ENCODE measurements at places on chromosomes 4 and X.

DNA sequence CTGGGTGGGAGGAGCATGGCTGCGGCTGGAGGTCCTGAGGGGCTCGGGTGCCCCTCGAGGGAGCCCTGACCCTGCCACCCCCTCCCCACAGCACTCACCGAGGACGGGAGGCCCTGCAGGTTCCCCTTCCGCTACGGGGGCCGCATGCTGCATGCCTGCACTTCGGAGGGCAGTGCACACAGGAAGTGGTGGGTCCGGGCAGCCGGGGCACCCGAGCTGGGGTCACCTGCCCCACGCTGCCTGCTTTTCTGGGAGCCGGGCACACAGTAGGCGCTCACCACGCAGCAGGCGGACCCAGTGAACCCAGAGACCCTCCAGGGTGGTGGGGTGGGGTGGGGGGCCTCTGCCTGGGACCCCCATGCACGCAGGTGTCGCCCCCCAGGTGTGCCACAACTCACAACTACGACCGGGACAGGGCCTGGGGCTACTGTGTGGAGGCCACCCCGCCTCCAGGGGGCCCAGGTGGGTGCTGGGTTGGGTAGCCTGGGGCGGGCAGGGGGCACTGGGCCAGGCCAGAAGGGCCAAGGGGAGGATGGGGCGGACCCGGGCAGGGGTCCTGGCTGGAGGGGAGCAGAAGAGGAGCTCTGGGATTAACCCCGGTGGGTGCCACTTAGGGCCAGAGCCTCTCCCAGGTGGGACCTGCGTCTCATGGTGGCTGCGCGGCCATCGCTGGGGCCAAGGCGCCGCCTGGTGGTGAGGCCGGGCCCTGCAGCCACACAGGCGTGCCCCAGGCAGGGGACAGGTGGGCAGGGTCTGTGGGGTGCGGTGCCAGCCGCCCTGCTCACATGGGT is 1.4 kb downstream of the HGFAC start:
- no peak overlapping the region for H3K27ac ChIP-seq
- no peaks in the 10 kb centered on the region for H3K27me3 ChIP-seq
- no peak for DNase-seq
- H3K36me3 ChIP-seq: peaks cover 72% of the 10 kb centered on the region

DNA sequence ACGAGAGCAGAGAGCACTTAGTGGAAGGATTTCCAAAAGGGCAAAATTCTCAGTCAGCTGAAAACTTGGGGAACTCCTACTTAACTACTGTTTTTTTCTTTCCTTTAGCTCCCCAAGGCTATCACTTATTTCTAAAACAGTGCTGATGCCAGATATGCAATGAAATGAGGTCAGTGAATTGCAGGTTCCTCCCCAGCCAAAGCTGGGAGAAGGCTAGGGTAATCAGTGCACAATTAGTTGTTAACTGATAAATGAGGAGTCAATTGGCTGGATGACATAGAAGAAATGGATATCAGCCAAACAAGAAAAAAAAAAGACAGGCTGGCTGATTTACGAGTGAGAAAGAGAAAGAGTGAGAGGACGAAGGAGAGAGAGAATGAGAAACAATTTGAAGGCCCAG is 195.6 kb downstream of the GPC3 start:
- no peak overlapping the region for H3K4me3 ChIP-seq
- H3K4me1 ChIP-seq: no peaks in the 10 kb centered on the region

GRCh38 chrX:16028576-16028975 is 94.8 kb upstream of the GRPR start:
- no peak overlapping the region for H3K27ac ChIP-seq
- H3K27me3 ChIP-seq: peaks cover 21% of the 10 kb centered on the region
- no peaks in the 10 kb centered on the region for H3K4me1 ChIP-seq
- no peaks in the 10 kb centered on the region for H3K36me3 ChIP-seq
- no peak for DNase-seq

DNA sequence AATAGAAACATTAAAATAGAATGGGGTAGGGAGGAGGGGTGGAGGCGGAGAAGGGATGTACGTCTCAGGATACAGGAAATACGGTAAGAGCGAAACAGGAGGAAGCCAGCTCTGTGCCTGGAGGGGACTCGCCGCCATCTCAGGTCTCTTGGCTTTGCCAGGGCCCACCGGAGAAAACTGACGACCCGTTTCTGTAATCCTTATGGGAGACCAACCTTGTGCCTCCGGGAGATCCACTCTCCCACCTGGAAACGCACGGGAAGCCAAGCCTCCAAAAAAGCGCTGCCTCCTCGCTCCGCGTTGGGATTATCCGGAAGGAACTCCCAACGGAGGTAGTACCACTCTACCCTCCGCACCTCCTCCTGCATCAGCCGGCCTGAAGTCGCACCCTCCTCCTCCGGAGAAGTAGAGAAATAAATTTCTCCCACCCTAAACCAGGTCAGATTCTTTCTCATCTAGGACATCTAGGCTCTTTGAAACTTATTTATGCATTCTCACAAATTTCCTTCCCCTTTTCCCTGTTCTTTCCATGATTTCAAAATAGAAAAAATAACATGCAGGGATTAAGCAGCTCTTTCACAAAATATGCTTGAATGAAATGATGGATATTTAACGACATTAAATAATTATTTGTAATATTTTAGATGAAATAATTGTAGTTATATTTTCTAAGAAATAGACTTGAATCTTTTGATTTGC is at the start of gene NBDY:
TSS of gene NBDY (plus strand) at position 92 of the 699 bp plus-strand sequence. CDS start at position 203, 111 bp downstream.
- no peaks in the 10 kb centered on the region for H3K36me3 ChIP-seq
- peak; percentile 21 for DNase-seq
- H3K27ac ChIP-seq: peak within 1 kb of the TSS; percentile 70
- H3K4me3 ChIP-seq: peak within 1 kb of the TSS; percentile 53
- no peaks in the 10 kb centered on the region for H3K4me1 ChIP-seq

DNA sequence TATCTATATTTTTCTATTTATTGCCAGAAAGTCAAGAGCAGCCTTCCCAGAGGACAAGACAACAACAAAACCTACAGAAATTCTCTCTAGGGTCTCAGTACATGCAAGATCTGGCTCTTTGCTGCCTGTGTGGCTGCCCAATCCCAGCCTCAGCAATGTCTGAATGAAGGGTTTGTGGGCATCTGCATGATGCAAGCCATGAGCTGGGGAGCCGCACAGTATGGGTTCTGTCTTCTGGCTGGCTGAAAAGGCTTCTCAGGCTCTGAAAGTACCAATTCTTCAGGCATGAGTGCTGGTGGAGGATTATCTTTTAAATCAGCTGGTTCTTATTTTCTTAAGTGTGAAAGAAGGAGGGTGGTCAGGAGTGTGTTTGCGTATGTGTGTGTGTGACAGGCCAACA is 104.6 kb downstream of the PDGFRA start:
- H3K4me1 ChIP-seq: peaks cover 12% of the 10 kb centered on the region
- H3K4me3 ChIP-seq: no peak overlapping the region
- no peak overlapping the region for H3K27ac ChIP-seq
- no peaks in the 10 kb centered on the region for H3K36me3 ChIP-seq
- DNase-seq: peak; percentile 37

DNA sequence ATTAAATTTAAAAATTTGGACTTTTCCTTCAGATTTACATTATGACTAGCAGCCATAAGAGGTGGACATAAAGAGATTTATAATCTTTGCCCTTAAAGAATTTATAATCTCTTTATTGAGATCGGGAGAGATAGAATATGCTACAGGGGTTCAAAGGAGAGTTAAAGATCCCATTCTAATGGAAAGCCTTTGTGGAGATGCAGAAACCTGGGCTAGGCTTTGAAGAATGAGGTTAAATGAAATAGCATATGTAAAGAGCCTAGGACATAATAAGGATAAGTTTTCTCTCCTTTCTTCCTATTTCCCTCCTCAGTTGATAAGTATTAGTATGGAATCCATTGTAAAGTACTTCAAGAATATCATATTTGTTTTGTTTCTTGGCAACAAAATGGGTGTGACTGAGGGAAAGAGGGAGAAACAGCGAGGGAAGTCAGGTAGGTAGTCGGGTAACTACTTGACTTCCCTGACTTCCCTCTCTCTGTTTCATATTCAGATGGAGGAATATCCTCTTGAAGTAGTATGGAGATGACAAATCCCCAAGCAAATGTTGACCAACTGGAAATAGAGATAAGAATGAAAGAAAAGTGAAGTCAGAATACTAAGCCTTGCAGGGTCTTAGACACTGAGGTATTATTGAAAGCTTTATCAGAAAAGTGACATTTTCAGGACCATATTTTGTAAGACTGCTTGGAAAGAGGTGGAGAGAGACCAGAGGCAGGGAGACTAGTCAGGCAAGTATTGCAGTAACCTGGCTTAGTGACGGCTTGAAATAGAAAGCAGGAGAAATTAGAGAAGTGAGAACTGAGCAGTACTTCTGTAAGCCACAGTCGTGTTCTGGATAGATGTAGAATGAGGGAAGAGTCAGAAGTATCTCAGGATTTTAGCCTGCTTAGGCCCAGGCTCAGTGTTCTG is 82.9 kb downstream of the PDLIM5 start:
- H3K4me1 ChIP-seq: no peaks in the 10 kb centered on the region
- H3K27ac ChIP-seq: no peak overlapping the region
- no peak for DNase-seq
- H3K27me3 ChIP-seq: no peaks in the 10 kb centered on the region
- H3K4me3 ChIP-seq: no peak overlapping the region

GRCh38 chr4:105709081-105709450 is 482 bp downstream of the GSTCD start:
- H3K27ac ChIP-seq: peak overlapping the region; percentile 94
- peak overlapping the region; percentile 95 for H3K4me3 ChIP-seq
- no peaks in the 10 kb centered on the region for H3K27me3 ChIP-seq
- DNase-seq: no peak
- H3K36me3 ChIP-seq: no peaks in the 10 kb centered on the region

- H3K27ac ChIP-seq: no peak overlapping the region
- H3K27me3 ChIP-seq: peaks cover 2% of the 10 kb centered on the region
- no peak overlapping the region for H3K4me3 ChIP-seq
- no peaks in the 10 kb centered on the region for H3K36me3 ChIP-seq
- no peaks in the 10 kb centered on the region for H3K4me1 ChIP-seq
Measured at GRCh38 chrX:29691044-29691443, 524.3 kb upstream of the MAGEB2 start.

- H3K4me1 ChIP-seq: no peaks in the 10 kb centered on the region
- DNase-seq: no peak
- H3K4me3 ChIP-seq: no peak overlapping the region
- no peaks in the 10 kb centered on the region for H3K36me3 ChIP-seq
- no peaks in the 10 kb centered on the region for H3K27me3 ChIP-seq
Measured at GRCh38 chr4:124066595-124066994, 645.9 kb downstream of the ANKRD50 start.

DNA sequence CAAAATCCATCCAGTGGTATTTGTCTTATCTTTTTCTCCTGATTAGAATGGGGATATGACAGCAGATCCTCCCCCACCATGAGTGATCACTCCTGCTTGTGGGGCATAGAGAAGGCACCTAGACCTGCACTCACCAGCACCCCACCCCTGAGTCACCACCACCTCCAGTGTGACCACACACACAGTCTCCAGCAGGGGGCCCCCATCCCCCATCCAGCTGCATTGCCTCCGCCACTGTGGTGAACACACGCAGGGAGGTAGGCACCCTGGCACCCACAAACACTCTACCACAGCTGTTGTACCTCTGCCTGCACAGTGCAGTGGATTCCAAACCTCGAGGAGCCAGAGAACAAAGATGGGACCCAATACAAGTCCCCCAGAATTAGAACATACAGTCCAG is 9.0 kb upstream of the MAGEA8 start:
- no peak overlapping the region for H3K27ac ChIP-seq
- no peak for DNase-seq
- no peaks in the 10 kb centered on the region for H3K4me1 ChIP-seq
- H3K36me3 ChIP-seq: no peaks in the 10 kb centered on the region
- no peaks in the 10 kb centered on the region for H3K27me3 ChIP-seq

DNA sequence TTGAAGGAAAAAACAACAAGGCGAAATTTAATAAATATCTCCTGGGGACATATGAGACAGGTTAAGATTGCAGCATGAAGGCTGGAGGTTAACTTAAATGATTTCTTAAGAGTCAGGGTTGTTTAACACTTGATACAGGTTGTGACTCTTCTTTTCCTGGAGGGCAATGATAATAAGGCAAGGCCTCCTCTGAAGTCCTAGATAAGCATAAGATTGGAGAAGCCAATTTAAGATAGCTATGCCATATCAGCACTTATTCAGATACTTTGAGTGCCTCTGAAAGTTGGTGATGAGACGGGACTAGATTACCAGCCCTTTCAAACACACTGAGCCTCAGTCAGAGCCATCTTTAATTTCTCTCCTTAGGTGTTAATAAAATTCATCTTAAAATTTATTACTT is 350.8 kb downstream of the FBXO8 start:
- no peak overlapping the region for H3K27ac ChIP-seq
- H3K4me1 ChIP-seq: no peaks in the 10 kb centered on the region
- no peaks in the 10 kb centered on the region for H3K36me3 ChIP-seq
- DNase-seq: no peak
- no peak overlapping the region for H3K4me3 ChIP-seq

GRCh38 chrX:13689741-13690211 is 848 bp downstream of the RAB9A start:
- peaks cover 10% of the 10 kb centered on the region for H3K4me1 ChIP-seq
- H3K36me3 ChIP-seq: no peaks in the 10 kb centered on the region
- peak overlapping the region; percentile 76 for H3K4me3 ChIP-seq
- peak; percentile 28 for DNase-seq
- peak overlapping the region; percentile 87 for H3K27ac ChIP-seq

DNA sequence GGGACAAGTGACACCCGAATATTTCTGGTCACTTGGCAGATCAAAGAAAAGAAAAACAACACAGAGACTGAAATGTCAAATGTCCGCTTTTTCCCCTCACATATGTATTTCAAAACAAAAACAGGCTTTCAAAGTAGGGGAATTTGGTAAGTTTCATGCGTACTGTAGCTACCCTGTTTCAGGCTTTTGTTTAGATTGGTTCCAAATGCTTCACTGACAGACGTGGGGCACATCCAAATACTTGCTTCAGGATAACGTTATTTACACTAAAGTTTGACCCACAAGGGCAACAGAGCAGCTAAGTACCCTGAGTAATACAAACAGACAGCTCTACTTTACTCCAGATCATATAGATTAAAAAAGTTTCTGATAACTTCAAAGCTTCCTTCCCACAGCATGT is 804.5 kb upstream of the POU3F4 start:
- H3K4me3 ChIP-seq: no peak overlapping the region
- DNase-seq: no peak
- H3K36me3 ChIP-seq: no peaks in the 10 kb centered on the region
- H3K27me3 ChIP-seq: no peaks in the 10 kb centered on the region

DNA sequence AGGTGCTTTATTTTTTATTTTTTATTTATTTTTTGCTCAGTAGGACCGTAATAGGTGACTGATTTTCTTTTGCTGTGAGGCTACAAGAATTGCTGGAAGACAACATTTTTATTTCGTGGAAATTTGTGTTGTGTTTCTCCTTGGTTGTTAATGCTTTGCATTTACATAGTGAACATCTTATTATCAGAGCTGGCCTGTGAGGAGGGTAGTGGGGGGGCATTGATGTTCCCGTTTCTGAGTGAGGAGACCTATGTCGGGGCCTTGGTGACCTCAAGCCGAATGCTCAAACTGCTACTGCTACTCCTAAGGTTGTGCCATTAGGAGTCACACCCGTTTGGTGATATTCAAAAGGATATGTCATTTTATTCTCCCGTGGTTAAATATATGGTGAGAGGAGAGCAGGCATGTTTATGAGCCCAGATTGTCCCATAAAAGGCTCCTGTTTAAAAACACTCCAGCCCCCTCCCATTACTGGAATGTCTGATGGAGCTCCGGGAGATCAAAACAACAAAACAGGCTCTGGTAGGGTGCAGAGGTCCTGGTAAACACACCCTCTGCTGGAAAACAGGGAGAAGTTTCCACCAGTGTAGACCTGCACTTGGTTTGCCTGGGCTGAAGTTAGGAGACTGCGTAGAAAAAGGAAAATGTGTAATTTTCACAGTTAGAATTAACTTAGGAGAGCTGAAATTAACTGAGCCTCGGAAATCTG is 5.6 kb downstream of the PDGFRA start:
- DNase-seq: no peak
- peaks cover 3% of the 10 kb centered on the region for H3K36me3 ChIP-seq
- peak overlapping the region; percentile 46 for H3K4me3 ChIP-seq
- H3K4me1 ChIP-seq: peaks cover 48% of the 10 kb centered on the region
- peaks cover 37% of the 10 kb centered on the region for H3K27me3 ChIP-seq

Data from spinal cord (tissue), 10 donors.